ENCODE measurements at places on chromosomes 11 and 22.

- DNase-seq: no peak
Measured at GRCh38 chr11:35313760-35314153, 105.6 kb downstream of the SLC1A2 start.

- DNase-seq: no peak
Measured at GRCh38 chr11:64245401-64245796, 1.3 kb downstream of the PPP1R14B start.

- DNase-seq: no peak
Measured at GRCh38 chr22:45657701-45658100, 13.9 kb upstream of the ATXN10 start.

DNA sequence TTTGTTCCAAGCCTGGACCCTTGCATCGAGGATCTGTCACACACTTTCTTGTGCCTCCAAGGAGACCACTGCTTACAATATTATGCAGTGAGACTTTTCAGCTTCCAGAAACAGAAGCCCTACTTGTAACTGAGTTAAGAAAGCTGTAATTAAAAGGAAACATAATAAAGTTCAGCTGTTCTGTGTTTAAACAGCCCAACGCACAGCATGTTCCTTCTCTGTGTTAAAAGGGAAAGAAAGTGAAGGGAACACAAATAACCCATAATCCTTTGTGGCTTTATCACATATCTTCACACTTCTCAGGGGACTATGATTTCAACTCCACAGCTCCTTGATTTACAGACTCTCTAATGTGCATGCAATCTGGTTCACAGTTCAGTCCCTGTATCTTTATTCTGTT is 200.3 kb upstream of the MTNR1B start:
- no peak for DNase-seq

DNA sequence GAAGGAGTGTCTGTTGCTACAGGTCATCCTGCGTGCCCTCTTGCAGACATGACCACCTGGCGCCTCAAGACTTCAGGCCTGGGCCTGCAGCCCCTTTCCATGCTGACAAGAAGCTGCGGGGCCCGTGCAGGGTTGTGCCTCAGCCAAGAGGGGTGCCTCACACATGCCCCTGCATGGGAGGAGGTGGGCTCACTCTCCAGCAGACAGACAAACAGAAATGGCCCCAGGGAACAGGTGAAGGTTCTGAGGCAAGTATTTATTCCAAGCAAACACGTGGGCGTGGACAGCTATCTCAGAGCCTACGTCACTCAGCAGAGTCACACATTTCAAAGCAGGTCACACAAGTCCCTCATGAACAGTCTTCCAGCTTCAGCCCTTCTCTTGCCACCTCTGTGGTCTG is 5.9 kb upstream of the SYCE3 start:
- no peak for DNase-seq

GRCh38 chr22:20525048-20525447 is 17.6 kb downstream of the MED15 start:
- no peak for DNase-seq

- no peak for DNase-seq
Measured at GRCh38 chr11:47857892-47858543, 9.9 kb upstream of the NUP160 start.

GRCh38 chr11:110092111-110092514 is 1.1 kb upstream of the ZC3H12C start:
- DNase-seq: no peak

DNA sequence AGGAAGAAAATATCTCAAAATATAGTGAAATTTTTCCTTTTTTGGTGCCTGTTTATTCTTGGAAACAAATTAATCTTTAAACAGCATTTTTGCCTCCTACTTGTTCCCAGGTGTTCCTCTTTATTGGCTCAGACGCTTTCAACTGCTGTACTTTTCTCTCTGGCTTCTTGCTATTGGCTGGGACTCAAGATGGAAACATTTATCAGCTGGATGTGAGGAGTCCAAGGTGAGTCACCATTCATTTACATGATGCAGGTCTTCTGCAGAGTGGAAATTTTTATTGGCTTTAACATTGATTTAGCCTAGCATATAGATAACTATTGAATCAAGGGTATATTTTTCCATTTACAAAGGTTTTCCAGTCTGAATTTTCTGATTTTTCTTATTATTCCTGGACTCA is 34.4 kb upstream of the DNAJB13 start:
- DNase-seq: no peak

DNA sequence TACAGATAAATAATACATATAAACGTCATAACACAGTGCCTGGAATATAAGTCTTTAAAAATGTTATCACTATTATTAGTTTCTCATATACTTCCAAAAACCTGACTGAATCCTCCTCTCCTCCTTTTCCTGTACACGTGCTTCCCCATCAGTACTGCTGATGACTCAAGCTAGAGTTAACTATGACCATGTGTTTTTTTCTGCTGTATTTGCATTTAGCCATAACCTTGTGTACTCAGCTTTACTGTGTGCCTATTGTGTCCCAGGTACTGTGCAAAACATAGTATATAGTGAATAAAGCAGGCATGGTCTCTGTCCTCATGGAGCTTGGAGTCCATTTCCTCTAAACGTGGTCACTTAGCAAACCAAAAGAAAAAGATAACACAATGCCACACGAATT is 56.5 kb upstream of the ARHGAP32 start:
- DNase-seq: no peak

GRCh38 chr11:117749541-117749910 is 47.5 kb downstream of the DSCAML1 start:
- no peak for DNase-seq

GRCh38 chr11:1936072-1936780 is 10.9 kb upstream of the MRPL23 start:
- no peak for DNase-seq

- DNase-seq: no peak
Measured at GRCh38 chr11:91173701-91174100, 950.9 kb upstream of the CHORDC1 start.

GRCh38 chr22:17172029-17172833 is 13.2 kb upstream of the HDHD5 start:
- DNase-seq: no peak

DNA sequence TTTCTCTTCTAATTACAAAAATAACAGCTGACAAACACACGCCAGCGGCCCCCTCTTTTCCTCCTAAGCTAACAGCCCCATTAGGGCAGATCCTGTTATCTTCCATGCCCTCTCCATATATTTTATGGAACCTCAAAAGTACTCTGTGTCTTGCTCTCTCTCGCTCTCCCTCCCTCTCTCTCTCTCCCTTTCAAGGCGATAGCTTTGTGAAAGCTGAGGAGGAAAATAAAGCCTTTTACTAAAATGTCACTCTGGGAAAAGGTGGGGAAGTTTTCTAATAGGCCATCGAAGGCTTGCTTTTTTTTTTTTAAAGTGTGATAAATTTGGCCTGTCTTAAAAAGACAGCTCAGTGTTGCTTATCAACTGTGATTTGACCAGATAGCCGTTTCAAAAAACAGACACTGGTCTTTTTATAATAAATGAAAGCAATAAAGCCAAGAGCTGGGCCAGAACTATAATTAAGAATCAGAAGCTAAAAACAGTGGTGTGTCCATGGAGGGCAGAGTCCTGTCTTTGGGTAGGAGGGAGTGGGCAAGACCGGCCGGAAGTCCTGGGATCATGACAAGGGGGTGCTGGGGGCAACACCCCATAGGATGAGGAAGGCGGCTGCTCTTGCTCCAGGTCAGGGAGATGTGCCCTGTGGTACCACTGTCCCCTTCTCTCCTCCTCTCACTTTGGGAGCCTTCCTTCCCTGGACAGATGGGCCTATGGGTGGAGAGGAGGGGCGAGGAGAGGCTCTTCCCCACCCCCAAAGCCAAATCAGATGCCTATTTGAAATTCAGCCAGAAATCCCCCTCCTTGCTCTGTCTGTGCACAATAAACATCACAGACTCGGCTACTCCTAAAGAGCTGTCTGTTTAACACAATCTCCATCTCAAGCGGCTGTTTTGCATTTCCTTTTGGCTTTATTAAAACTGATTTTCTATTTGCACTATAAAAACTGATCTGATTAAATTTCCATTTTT is 267.2 kb downstream of the BUD13 start:
- DNase-seq: no peak

- DNase-seq: no peak
Measured at GRCh38 chr11:11605181-11605580, 16.6 kb downstream of the GALNT18 start.

DNA sequence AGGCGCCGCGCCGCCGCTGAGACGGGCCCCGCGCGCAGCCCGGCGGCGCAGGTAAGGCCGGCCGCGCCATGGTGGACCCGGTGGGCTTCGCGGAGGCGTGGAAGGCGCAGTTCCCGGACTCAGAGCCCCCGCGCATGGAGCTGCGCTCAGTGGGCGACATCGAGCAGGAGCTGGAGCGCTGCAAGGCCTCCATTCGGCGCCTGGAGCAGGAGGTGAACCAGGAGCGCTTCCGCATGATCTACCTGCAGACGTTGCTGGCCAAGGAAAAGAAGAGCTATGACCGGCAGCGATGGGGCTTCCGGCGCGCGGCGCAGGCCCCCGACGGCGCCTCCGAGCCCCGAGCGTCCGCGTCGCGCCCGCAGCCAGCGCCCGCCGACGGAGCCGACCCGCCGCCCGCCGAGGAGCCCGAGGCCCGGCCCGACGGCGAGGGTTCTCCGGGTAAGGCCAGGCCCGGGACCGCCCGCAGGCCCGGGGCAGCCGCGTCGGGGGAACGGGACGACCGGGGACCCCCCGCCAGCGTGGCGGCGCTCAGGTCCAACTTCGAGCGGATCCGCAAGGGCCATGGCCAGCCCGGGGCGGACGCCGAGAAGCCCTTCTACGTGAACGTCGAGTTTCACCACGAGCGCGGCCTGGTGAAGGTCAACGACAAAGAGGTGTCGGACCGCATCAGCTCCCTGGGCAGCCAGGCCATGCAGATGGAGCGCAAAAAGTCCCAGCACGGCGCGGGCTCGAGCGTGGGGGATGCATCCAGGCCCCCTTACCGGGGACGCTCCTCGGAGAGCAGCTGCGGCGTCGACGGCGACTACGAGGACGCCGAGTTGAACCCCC is 798 bp downstream of the BCR start:
- DNase-seq: no peak

GRCh38 chr11:115611343-115611742 is 107.1 kb upstream of the CADM1 start:
- DNase-seq: no peak

DNA sequence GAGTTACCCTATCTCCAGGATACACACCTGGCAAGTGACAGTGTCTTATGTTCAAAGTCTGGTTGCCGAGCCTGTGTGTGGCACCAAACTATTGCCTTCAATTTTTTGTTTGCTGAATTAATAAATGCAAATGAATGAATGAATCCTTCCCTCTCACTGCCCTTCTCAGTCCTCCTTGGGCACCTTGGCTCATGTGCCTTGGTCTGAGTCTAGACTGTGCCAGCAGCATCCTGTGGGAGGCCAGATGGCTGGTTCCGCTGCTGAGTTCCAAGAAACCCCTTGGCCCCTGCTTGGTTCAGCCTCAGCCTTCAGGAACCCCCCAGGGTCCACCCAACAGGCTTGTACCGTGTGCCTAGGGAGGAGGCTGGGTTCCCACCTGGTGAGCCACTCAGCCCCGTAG is 31.0 kb downstream of the TOB2 start:
- DNase-seq: no peak

GRCh38 chr11:65808744-65809341 is 22.0 kb downstream of the OVOL1 start:
- DNase-seq: no peak

DNA sequence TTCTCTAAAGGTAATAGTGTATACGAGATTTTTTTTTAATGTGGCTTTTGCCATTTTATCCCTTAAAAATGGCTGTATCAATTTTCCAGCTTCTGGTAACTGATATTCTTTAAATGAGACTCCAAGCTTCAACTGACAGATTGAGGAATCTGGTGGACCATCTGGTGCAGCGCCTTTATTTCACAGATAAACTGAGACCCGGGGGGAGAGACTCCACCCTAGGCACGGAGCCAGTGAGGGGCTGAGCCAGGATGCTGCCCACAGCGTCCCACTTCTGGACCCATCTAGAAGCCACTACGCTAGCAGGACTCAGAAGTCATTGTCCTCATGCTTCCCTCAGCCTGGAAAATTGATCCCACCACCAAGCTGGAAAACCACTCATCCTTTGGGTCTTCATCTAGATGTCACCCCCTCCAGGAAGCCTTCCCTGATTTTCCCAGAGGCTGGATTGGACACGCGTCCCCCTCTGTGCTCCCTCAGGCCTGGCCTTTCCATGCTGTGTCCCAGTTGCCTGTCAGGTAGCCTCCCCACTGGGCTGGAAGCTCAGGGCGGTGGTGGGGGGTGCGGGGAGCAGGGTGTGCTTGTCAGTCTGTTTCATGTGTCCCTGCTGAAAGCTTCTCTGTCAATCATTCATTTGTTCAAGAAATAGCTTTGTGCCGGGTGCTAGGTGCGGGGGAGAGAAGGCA is 12.3 kb upstream of the CD5 start:
- DNase-seq: no peak

DNA sequence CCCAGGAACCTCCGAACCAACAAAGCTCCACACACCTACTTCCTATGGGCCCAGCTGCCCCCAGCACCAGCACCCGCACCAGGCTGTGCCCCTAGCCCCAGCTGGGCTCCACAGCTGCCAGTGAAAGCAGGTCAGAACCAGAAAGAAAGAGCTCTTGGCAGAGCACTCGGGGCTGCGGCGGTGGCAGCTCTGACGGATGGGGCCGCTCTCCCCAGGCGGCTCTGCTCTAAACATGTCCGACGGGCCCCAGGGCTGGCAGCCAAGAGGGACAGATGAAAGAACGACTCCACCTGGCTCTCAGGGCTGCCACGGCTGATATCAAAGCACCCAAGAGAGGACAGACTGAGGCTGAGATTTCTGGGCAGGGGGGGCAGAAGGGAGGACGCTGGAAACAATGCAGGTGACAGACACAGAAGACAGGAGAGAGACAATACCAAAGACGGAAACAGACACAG is 25.7 kb downstream of the LRFN4 start:
- DNase-seq: no peak

- DNase-seq: no peak
Measured at GRCh38 chr11:8019314-8020243, 32.4 kb downstream of the EIF3F start.

DNA sequence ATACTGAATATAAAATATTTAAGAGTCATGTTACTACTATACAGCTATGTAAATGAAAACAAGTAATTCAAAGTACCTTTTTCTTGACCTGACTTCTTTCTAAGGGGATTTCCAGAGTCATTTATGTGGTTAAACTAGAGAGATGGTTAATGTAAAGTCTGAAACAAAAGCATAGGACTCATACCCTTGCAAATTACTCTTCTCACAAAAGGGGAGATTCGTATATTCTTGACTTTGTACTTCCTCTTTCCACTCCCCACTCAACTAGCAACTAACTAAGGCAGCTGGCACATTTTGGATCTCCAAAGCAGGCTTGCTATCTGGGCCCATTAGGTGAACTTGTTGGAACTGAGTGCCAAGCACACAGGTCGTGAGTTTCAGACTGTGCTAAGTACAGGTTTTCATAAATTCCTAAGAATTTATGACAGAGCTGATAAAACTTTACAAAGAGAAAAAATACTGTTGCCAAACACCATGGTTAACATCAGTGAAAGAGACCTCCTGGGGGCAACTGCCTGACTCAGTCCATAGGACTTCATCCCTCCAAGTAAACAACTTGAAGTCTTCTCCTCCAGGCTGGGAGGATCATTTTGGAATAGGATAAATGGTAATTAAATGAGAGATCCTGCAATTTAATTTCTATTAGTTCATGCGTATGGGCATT is 77.0 kb upstream of the DDI1 start:
- DNase-seq: no peak

GRCh38 chr11:134742224-134742612 is 330.2 kb upstream of the B3GAT1 start:
- DNase-seq: no peak

Data from left renal pelvis (tissue), 4 donors.